ENCODE measurements at places on chromosomes 1 and 21.

- DNase-seq, result no peak
Observed at GRCh38 chr1:92691925-92692324, 93.0 kb downstream of the EVI5 start.

- DNase-seq, result no peak
Observed at GRCh38 chr1:223815020-223815853, 30.5 kb downstream of the TP53BP2 start.

- DNase-seq, result no peak
Observed at GRCh38 chr1:230345139-230345885, 80.8 kb downstream of the PGBD5 start.

DNA sequence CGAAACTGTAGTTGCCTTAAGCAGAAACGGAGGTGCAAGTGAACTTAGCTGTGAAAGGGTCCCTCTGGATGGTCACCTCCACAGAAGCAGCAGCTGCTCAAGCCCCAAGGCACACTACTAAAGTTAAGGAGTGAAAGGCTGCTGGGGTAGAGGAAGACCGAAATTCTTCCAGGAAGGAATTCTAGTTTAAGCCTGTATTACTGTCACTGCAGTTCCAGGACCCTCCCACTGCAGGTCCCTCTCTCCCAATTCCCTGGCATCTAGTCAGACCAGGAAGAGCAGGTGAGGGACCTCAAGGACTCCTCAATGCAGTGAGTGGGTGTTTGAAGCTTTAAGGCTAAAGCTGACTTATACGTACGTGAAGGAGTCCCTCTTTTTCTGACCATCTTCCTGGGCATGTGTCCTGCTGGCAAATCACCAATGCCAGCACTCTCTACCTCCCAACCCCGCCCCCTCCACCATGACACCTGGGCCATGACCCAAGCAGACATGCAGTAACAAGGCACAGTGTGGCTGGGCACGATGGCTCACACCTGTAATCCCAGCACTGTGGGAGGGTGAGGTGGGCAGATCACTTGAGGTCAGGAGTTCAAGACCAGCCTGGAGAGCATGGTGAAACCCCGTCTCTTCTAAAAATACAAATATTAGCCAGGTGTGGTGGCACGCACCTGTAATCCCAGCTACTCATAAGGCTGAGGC is 57.2 kb downstream of the TGFBR3 start:
- DNase-seq, result no peak

- no peak for DNase-seq
Observed at GRCh38 chr21:45333583-45334121, 46.0 kb upstream of the POFUT2 start.

DNA sequence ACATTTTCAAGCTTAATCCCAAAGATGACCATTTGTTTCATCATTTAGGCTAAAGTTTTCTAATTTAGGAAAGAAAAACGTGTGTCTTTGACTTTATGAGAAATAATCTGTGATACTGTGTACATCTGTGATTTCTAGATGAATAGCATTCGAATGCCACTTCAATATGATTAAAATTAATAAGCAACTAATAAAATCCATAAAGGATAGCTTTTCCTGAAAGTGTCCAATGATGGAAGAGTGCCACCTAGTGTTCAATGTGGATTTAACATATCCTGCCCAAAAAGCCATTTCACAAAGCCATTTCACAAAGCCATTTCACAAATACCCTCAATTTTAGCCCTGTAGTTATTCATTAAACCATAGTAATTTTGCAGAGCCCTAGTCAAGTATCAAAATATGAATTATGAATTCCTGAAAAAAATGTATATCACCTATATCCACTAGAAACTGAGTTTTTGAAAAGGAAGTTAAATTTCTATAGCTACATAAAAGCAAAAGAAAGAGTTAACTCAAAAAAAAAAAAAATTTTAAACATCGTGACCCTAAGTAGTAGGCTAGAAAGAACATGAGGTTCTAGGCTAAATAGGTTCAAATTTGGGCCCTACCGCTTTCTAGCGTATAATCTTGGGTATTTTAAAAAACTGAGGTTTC is 19.1 kb downstream of the NME7 start:
- peak; percentile 47 for DNase-seq

- no peak for DNase-seq
Observed at GRCh38 chr1:219544163-219544846, 68.6 kb downstream of the ZC3H11B start.

GRCh38 chr1:56430141-56430839 is 149.1 kb downstream of the PLPP3 start:
- no peak for DNase-seq

DNA sequence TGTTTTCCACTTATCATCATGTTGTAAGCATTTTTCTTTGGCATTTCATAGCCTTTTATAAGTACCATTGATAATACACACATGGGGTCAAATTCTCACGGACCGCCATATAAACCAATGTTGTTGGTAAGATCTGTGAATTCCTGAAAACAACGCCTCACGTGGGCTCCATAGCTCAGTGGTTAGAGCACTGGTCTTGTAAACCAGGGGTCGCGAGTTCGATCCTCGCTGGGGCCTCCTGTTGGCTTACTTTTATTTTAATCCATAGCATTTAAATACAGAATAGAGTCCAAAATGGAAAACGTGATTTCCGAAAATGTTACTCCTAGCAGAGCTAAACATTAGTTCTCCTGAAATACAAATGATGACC is 83.1 kb downstream of the HHIPL2 start:
- DNase-seq, result no peak

DNA sequence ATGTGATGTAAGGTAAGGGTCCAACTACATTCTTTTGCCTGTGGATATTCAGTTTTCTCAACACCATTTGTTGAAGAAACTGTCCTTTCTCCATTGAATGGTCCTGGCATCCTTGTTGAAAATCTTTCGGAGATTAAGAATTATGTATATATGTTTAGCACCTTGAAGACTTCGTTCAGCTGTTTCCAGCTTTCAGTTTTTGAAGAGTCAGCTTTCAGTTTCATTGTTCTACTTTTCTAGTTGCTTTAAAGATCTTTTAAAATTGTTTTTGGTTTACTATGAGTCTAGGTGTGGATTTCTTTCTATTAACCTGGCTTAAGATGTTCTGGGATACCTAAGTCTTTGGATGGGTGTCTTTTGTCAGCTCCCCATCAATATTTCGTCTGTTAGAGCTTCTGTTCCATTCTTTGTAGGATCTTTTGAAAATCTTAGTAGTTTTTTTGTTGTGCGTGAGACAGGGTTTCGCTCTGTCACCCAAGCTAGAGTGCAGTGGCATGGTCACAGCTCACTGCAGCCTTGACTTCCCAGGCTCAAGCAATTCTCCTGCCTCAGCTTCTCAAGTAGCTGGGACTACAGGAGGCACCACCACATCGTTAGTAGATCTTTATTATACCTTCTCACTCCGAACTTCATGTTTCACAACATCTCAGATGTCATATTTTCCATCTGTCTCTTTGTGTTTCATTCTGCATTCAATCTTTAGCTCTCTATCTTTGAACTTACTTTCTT is 353.5 kb upstream of the B3GALT2 start:
- no peak for DNase-seq

GRCh38 chr1:108745980-108746381 is 493 bp upstream of the STXBP3 start:
- no peak for DNase-seq

DNA sequence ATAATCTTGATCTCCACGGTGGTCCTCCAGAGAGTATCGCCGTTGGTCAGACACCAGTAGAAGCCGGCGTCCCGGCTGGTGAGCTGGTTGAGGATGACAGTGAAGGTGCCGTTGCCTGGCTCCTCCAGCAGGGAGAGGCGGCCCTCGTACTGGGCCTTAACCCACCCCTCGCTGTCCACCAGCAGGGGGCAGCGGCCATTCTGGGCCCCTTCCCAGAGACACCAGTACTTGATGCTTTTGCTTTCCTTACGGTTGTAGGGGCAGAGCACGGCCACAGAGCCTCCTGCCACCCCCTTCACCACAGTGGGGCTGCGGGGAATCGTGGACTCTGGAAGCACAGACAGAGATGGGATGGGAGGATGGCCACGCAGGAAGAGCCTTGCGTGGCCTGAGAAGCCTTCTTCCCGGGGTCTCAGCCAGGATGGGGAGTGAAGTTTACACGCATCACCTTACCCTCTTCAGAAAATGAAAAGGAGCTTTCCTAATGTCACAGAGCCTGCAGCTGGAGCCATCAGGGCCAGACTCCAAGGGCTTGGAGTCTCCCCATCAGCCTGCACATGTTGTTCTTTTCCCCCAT is 10.7 kb downstream of the PIGR start:
- DNase-seq, result no peak

- DNase-seq, result no peak
Observed at GRCh38 chr1:199205740-199206441, 567.1 kb downstream of the PTPRC start.

GRCh38 chr1:238982736-238983135 is 403.6 kb upstream of the CHRM3 start:
- DNase-seq, result no peak

DNA sequence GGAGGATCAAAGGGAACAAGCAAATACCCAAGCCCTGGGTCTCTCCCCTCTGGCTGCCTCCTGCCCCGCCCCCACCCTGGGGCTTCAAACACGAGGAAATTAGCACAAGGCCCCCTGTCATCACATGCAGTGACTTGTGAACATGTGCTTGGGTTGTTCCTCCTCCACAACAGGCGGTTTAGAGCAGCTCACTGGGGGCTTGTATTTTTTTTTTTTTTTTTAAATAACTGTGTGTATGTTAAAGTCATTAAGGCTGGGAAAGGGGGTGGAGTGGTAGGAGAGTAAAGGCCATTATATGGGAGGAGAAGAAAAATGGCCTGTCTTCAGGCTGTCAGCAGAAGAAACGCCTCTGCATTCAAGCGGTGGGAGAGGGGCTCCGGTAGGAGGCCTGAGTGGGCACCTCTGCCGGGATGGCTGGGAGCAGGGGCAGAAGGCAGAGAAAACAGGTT is 64.2 kb downstream of the PLXNA2 start:
- no peak for DNase-seq

GRCh38 chr1:116983112-116983511 is 18.4 kb upstream of the CD101 start:
- DNase-seq, result no peak

GRCh38 chr1:75879985-75880384 is 52.2 kb downstream of the ASB17 start:
- no peak for DNase-seq

- DNase-seq, result no peak
Observed at GRCh38 chr1:93438716-93439115, 9.2 kb upstream of the FNBP1L start.

GRCh38 chr21:28336314-28336713 is 656.4 kb downstream of the LTN1 start:
- DNase-seq, result no peak

DNA sequence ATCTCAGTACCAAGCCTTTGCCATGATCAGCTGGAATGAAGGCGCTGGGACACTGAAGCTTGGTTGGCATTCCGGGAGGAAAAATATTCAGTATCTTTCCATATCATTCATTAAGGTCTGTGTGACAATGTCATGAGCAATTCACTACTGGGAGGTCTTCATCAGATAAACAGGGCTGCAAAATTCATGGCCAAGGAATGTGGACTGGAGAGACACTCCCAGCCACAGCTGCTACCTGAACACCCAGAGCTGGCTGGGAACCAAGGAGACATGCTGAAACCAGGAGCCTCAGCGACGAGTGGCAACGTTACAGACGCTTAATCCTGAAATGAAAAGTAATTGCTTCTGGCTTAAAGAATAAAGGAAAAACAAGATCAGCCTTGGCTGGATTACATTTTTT is 30.6 kb upstream of the DDAH1 start:
- no peak for DNase-seq

- DNase-seq, result no peak
Observed at GRCh38 chr1:30904191-30904961, 4.2 kb downstream of the SDC3 start.

DNA sequence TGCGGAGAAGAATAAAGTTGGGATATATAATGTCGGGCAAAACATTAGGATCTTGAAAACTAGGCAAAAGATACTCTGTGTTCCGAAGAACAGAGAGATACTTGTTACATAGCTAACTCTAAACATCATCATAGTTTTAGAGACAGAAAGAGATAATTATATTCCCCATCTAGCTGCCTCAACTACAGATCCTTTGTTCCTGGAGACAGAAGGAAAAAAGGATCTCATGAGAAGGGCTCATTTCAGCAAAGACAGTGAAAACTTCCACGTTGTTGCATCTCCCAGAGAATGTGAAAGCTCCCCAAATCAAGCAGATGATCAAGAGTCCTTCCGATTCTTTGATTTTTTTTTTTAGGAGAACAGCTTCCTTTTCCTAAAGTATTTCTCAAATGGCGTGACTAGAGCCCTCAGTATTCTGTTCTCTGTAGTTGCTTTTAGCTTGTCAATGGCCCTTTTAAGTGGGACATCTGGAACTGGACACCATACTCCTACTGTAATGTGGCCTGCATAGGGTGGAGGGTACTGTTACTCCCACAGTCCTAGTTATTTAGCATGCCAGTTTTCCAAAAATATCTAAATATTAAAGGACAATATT is 1048.2 kb downstream of the TTLL7 start:
- no peak for DNase-seq

DNA sequence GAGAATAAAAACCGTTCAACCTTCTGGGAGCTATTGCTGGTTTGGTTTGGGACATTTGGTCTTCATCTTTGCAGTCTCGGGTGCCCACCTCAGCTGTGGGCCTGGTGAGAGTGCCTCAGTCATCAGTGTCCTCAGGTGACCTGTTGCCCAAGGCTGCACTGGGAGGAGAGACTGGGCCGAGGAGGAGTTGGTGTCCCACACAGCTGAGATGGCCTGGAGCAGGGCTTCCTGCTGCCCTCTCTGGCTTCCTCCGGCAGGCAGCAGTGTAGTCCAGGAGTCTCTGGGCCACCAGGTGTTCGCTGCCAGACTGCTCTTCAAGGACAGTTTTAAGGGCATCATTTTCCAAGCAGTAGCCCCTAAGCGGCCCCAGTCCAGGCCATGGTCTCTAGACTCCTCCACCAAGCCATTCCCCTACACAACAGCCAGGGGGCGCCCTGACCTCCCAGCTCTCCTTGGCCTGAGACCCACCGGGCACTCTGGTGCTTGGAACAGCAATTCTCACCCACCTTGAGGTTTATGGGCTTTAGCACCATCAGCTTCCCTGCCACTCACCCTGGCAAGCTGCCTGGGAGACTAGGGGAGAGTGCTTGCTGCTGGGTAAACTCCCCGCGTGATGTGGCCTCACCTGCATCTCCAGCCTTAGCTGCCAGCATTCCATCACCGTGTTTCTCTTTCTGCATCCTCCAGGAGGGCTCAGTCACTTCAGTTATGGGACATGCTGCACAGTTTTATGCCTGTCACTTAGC is 9.1 kb upstream of the SYTL1 start:
- DNase-seq, result no peak

GRCh38 chr1:29210278-29211085 is 20.3 kb downstream of the MECR start:
- no peak for DNase-seq

All from NCI-H2107 (cell line).